Parietal lobe (tissue), 2 donors: ENCODE measurements at places on chromosomes 12 and 14. TPM values are rescaled to one million over a fixed set of nuclear protein-coding genes. Genes with fewer than 3 reads are reported as not detected.

The NANOG gene
- under 0.01 TPM for total RNA-seq

The CPSF6 gene
- 186 TPM for total RNA-seq

The PIWIL1 gene
- not detected for total RNA-seq

The FOXA1 gene
- not detected for total RNA-seq

The RNASE3 gene
- total RNA-seq: not detected

The BHLHE41 gene
- 1.3 TPM for total RNA-seq

The CELA1 gene
- not detected for total RNA-seq

The PTPRO gene
- total RNA-seq: 283 TPM

The TMEM119 gene
- 0.94 TPM for total RNA-seq

The MYH7 gene
- total RNA-seq: 0.31 TPM

The RNASE1 gene
- 7.8 TPM for total RNA-seq

The SYNJ2BP gene
- 26.9 TPM for total RNA-seq

The SDS gene
- not detected for total RNA-seq

The ARHGEF40 gene
- total RNA-seq: 20.7 TPM

The AQP2 gene
- not detected for total RNA-seq
